ENCODE measurements at places on chromosomes 13 and 19.

DNA sequence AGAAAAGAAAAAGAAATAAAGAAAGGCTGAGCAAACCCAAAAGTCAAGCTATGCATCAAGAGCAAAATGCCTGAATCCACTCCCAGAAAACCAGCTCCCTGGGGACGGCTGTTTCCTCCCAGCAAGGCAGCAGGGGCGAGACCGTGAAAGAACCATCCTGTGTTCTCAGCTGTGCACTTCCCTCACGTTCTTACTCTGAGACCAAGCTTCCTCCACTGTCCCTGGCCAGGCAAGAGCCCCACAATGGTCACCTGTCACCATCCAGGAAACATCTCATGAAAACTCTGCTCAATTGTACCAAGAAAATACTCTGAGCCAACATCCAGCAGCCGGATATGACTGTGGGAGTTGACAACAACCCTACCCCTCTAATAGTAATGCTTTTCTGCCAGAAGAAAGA lies 22.9 kb downstream of the RAB20 start:
- peak; percentile 42 for DNase-seq

GRCh38 chr13:86491121-86491520 lies 691.9 kb upstream of the SLITRK6 start:
- DNase-seq: no peak

- no peak for DNase-seq
Measured at GRCh38 chr13:99388334-99388923, 81.2 kb upstream of the GPR183 start.

DNA sequence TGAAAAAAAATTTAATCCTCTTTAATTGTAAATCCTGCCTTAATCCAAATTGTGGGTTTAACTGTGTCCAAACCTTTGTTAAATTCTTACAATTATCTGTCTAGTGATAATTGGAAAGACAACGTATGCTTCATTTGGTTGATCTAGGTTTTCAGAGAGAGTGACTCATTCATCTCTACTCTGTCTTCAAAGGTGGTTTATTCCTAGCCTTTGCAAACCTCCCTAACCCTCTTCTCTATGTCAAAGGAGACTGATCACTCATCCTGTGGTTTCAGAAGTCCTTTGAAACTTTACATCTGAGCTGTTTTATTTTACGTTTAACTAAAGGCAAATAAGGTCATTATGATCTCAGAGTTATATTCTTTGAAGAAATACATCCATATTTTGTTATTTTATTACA lies 8.8 kb upstream of the OXGR1 start:
- DNase-seq: peak; percentile 46

- DNase-seq: no peak
Measured at GRCh38 chr19:8086849-8087248, 34.3 kb downstream of the CCL25 start.

DNA sequence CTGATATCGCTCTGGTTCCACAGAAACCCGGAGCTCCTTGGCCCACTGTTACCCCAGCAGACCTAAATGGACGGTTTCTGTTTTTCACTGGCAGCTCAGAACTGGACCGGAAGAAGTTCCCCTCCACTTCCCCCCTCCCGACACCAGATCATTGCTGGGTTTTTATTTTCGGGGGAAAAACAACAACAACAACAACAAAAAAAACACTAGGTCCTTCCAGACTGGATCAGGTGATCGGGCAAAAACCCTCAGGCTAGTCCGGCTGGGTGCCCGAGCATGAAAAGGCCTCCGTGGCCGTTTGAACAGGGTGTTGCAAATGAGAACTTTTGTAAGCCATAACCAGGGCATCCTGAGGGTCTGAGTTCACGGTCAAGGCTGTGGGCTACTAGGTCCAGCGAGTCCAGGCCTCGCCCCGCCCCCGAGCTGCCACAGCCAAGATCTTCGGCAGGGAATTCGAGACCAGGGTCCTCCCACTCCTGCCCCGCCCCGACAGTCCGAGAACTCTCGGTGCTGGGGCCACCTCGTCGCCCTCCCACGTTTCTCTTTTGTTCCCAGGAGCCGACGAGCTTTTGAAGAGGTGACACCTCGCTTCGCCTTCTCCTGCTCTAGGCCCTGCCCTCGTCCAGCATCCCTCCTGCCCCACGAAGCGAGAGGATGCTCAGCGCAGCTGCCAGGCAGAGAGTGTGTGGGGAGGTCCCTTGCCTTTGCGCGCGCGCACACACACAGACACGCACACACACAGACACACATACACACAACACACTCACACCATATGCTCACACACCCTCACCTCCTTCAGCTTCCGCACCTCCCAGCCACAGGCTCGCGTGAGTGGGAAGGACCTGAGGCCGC lies 8.8 kb downstream of the ZIC2 start:
- no peak for DNase-seq

DNA sequence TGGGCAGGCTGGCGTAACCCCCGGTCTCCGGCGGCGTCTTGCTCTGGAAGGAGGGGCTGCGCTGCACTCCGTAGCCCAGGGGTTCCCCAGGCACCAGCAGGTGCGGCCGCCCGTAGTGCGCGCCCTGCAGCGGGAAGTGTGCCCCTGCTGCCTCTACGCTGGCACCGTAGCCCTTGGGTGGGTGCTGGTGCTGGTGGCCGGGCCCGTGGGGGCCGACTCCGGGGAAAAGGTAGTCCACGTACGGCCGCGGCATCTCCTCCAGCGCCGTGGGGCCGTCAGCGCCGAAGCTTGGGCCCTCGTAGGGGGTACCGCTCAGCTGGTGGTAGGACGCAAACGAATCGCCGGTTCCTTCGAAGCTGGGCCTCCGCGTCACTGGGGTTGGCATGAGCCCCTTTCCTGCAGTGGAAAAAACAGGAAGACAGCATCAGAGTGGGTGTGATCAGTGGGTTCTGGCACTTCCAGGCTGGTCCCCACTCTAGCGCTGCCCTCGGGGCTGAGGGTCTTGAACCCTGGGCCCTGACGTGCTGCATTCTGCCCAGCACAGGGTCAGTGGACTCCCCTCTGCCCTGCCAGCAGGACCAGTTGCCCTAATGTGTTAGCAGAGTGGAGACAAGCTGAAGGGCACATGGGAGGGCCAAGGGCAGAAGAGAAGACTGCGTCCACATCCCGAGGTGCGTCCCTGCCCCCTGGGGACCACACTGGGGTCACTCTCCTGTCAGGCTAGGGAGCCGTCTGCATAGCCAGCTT lies 72.3 kb downstream of the LATS2 start:
- no peak for DNase-seq

- DNase-seq: peak; percentile 66
Measured at GRCh38 chr13:93857126-93857525, 622.4 kb downstream of the DCT start.

GRCh38 chr13:34655554-34655953 lies 286.5 kb upstream of the NBEA start:
- DNase-seq: no peak

DNA sequence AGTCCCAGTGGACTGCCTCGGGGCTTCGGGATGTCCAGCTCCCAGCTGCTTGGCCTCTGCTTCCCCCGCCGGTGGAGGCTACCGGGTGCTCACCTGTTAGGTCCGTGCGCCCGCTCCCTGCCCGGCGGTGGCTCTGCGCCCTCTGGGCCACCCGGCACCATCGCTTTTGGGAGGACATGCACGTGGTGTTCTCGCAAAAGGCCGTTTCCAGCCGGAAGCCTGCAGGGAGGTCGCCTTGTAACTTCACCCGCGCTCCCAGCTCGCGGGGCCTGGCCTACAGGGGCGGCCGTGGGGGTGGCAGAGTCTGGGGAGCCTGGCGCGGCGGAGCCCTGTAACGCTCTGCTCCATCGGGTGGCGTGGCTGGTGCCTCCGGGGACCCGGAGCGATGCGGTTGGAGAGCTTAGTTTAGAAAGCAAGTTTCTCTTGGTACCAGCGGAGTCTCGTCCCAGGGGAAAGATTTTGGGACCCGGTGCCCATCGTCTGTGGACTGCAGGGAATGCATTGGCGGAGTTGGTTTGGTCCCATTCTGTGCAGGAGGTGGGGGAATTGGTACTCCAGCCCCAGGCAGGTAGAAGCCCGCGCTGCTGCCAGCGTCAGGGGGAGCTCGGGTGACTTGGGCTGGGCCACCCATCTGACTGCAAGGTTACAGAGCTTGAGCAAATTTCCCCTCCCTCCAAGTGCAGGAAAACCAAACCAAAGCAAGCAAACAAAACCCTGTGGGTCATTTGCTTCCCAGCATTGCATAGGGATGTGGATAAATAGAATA lies 673 bp downstream of the SPATA13 start:
- no peak for DNase-seq

GRCh38 chr13:110949628-110950027 lies 34.8 kb upstream of the ANKRD10 start:
- DNase-seq: no peak

DNA sequence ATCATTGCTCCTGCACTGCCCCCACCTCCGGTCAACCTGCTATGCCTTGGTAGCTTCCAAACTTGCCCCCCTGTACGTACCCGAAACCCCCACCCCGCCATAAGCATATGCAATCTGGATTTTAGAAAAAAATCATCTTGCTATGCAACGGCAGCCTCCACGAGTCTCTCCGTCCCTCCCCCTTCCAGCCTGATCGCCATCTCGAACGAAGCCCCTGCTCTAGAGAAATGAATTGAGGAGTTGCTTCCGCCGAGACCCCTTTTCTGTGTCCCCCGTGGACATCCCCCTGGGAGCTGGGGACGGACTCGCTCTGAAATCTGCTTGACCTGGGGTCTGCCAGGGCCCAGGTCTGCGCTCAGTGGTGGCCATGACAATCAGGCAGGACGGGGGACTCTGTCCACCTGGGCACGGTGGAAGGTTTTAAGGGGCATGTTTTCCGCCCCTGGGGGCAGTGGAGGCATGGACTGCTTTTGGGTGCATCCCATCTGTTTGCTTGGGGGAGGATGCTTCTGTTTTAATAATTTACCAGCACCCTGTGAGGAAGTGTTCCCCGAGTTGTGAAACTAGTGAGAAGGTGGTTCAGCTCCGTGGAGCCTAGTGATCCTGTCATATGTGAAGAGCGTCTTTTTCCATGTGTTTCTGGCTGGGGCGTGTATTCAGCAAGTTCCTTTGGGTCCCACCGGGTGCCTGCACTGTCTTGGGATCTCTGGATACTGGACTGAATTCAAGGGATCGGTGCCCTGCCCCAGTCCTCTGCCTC lies 1.0 kb downstream of the KDM4B start:
- DNase-seq: no peak

- DNase-seq: no peak
Measured at GRCh38 chr13:42592915-42593900, 19.3 kb downstream of the TNFSF11 start.

DNA sequence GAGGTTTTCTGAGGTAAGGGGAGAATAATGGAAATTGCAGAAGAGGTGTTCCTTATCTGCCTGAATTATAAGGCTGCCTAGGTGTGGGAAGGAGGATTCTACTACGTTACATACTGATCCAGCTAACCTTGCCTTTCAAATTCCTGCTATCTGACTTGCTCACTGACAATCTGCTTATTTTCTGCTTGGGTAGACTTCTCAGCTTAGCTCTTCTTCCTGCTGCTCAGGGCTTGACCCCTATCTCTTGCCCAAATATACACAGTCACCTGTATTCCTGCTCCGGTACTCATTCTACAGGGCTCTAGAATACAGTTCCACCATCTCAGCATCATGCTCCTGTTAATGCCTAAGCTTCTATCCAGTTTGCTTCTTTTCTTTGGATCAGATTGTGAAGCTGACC lies 1607.6 kb downstream of the OLFM4 start:
- no peak for DNase-seq

DNA sequence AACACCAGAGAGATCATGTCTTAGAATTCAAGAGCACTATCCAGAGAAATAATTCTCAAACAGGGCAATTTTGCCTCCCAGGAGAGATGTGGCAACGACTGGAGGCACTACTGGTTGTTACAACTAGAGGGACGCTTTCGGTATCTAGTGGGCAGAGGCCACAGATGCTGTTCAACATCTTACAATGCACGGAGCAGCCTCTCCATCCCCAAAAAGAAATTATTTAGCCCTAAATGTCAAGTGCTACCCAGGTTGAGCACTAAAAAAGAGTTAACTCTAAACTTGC lies 78.6 kb downstream of the ABCC4 start:
- no peak for DNase-seq

DNA sequence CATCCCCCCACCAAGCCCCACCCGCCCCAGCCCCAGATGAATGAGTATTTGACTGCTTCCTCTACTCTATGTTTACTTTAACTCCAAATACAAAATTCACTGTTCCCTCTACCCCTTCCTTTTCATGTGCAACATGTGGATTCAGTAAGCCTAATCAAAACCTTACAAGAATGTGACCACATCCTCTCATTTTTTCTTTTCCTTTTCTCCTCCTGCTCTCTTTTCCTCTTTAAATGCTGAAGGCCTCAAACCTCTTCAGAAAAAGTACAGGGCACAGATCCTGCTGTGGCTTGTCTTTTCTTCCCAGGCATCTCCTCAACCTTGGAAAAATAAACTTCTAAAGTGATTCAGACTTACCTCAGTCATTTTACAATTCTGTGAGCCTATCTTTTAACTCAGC lies 119.0 kb downstream of the MYCBP2 start:
- DNase-seq: peak; percentile 91

- peak; percentile 92 for DNase-seq
Measured at GRCh38 chr19:53879140-53880081, 2.6 kb upstream of the PRKCG start.

GRCh38 chr13:19680751-19681150 lies 47.3 kb downstream of the MPHOSPH8 start:
- peak; percentile 48 for DNase-seq

DNA sequence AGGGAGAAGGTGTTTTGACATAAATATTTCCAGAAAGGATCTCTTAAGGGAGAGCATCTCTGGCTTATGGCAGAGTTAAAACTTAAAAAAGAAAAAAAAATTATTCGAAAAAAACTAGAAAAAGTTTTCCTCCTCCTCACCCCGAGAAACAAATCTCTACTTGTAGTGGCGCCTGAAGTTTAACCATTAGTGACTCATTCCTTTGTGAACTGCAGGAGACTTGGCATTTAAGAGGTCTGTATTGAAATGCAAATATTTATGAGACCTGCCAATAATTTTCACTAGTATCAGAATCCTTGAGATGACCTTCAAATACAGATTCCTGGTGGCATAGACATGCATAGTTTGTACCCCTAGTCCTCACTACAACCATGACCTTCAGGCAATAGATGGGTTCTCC lies 64.9 kb upstream of the MED4 start:
- DNase-seq: no peak

- peak; percentile 88 for DNase-seq
Measured at GRCh38 chr13:37797631-37798030, 71.9 kb downstream of the TRPC4 start.

GRCh38 chr13:74528734-74529513 lies 394.7 kb upstream of the KLF12 start:
- DNase-seq: no peak

DNA sequence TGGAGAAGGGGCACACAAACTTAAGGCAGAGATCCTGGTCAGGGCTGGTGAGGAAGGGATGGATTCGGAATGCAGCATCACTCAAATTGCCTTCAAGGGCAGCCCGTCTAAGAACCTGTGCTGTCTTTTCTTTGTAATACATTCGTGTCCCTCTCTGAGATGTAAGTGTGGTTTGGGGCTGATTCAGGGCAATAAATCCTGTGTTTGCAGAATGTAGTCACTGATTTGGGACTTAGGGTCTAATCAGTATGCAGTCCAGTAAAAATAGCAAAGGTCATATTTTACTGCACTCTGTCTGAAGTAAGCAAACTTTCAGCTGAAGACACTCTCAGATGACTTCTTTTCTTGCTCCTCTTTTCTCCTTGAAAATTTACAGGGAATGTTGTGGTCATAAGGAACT lies 93.8 kb upstream of the C1QTNF9B start:
- no peak for DNase-seq

GRCh38 chr13:20359335-20359734 lies 127.2 kb upstream of the GJB6 start:
- DNase-seq: peak; percentile 99

GRCh38 chr13:76745261-76746200 lies 140.7 kb downstream of the KCTD12 start:
- DNase-seq: no peak

GRCh38 chr13:106593132-106593531 lies 25.2 kb upstream of the ARGLU1 start:
- DNase-seq: no peak

All from fibroblast of upper back skin (primary cell).